NCI-H2081 treated with DMSO at 0.1 percent for 48 hours (cell line): ENCODE measurements at places on chromosomes 2 and 18.

DNA sequence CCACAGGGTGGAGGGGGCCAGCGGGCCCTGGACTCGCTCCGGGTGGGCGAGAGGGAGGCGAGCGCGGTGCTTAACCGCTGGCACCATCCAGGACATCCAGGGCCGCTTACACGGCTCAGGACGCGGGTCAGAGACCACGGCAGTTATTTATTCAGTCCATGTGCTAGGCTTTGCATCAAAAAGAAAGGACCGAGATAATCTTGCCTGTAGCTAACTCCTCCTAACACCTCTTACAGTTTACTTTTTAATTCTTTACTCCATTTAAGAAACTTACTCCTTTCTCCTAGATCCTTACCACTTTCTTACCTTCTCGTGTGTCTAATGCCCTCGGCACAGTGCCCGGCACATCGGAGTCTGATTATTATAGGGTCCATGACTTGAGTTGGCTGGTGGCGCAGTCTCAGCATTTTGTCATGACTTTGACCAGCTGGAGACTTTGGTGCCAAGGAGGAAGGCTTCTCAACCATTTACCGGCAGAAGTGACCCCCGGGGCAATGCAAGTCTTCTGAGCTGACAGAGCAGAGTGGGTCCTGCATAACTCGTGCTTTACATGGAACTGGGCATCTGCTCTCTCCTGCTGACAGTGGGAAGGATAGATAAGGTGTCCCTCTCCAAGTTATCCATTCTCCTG lies 503 bp downstream of the ANXA4 start:
- DNase-seq = no peak

GRCh38 chr2:215454519-215455246 lies 18.8 kb upstream of the FN1 start:
- DNase-seq = no peak

GRCh38 chr2:5330961-5331360 lies 361.2 kb upstream of the SOX11 start:
- no peak for DNase-seq

DNA sequence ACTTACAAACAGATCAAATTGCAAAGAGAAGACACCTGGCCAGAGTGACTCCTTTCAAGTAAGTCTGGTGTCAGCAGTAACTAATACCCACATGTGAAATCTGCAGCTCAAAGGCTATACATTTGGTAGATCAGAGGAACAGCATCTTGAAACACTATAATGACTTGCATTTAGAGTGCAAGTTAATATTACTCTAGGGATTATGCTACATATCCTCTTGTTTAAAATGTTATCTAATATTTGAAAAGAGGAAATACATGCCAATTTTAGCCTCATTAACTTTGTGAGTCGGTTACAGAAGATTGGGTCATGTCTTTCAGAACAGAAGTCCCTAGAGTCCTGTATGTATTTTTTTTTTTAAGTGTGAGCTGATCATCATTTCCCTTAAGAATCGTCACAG lies 15.2 kb downstream of the LANCL1 start:
- DNase-seq = no peak

GRCh38 chr2:11802782-11803191 lies 56.4 kb downstream of the LPIN1 start:
- DNase-seq = no peak

GRCh38 chr18:79580498-79581171 lies 99.0 kb upstream of the CTDP1 start:
- no peak for DNase-seq

DNA sequence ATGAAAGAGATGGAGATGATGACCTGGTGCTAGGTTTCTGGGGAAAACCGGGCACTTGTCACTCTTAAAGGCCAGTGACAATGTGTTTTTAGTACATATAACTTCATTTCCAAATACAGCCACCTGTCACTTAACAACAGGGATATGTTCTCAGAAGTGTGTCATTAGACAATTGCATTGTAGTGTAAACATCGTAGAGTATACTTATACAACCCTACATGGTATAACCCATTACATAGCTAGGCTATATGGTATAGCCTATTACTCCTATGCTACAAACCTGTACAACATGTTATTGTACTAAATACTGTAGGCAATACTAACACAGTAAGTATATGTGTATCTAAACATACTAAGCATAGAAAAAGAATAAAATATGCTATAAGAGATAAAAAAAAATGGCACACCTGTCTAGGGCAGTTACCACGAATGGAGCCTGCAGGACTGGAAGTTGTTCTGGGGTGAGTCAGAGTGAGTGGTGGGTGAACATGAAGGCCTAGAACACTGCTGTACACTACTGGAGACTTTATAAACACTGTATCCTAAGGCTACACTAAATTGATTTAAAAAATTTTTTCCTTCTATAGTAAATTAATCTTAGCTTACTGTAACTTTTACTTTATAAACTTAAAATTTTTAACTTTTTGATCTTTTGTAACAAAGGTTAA lies 123.2 kb downstream of the THADA start:
- DNase-seq = no peak

DNA sequence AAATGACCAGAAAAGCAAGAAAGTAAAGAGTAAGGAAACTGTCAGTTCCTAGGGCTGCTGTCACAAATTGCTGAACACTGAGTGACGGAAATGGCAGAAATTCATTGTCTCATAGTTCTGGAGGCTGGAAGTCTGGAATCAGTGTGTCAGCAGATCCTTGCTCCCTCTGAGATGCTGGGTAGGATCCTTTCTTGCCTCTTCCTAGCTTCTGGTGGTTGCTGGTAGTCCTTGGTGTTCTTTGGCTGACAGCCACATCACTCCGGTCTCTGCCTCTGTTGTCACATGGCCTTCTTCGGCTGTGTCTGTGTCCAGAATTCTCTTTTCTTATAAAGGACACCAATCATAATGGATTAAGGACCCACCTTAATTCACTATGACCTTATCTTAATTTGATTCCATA lies 21.9 kb downstream of the PLEKHB2 start:
- DNase-seq = no peak

DNA sequence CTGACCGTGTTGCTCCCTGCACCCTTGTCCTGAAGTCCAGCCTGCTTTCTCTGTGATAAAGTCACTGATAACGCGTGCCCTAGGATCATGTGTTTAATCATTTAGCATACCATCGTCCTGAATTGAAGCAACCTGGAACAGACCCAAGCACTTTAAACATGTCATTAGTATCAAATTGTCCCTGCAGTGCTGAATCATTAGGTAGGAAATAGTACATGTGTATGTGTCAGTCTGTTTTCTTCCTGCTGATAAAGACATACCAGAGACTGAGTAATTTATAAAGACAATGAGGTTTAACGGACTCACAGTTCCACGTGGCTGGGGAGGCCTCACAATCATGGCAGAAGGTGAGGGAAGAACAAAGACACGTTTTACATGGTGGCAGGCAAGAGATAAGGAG lies 2.8 kb downstream of the ASB18 start:
- DNase-seq = no peak

- no peak for DNase-seq
These were observed 110.4 kb downstream of the CTIF start for GRCh38 chr18:48649231-48649630.

- DNase-seq = no peak
These were observed 106.9 kb upstream of the PPP1CB start for GRCh38 chr2:28644760-28645159.

DNA sequence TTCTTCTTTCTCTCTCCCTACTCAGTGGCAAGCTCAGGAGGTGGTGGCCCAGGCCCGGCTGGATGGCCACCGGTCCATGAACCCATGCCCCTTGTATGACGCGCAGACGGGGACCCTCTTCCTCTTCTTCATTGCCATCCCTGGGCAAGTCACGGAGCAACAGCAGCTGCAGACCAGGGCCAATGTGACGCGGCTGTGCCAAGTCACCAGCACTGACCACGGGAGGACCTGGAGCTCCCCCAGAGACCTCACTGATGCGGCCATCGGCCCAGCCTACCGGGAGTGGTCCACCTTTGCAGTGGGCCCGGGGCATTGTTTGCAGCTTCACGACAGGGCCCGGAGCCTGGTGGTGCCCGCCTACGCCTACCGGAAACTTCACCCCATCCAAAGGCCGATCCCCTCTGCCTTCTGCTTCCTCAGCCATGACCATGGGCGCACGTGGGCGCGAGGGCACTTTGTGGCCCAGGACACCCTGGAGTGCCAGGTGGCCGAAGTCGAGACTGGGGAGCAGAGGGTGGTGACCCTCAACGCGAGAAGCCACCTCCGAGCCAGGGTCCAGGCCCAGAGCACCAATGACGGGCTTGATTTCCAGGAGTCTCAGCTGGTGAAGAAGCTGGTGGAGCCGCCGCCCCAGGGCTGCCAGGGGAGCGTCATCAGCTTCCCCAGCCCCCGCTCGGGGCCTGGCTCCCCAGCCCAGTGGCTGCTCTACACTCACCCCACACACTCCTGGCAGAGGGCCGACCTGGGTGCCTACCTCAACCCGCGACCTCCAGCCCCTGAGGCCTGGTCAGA lies 1.8 kb downstream of the NEU2 start:
- no peak for DNase-seq

- no peak for DNase-seq
These were observed 143.9 kb upstream of the CREB1 start for GRCh38 chr2:207385903-207386302.

DNA sequence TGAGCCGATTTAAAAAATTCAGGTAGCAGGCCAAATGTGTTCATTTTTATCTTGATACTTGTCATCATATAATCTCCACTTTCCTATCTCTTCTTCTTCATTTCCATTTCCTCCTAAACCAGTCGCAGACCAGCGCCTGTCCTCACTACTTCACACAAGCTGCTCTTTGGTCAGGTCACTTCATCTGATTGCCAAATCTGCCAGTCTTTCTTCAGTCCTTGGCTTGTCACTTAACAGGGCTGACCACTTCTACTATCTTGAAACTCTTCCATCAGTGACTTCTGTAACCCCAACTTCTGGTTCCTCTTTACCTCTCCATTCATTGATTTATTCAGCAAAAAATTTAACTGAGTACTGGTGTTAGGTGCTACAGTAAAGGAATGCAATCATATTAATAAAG lies 18.0 kb upstream of the SPRED2 start:
- no peak for DNase-seq
